GM04503 (cell line): ENCODE measurements at places on chromosomes 6 and 20.

- DNase-seq = peak; percentile 17
These were observed 146.8 kb downstream of the RPS12 start for GRCh38 chr6:132961122-132961521.

- DNase-seq = no peak
These were observed 95.0 kb downstream of the ERMARD start for GRCh38 chr6:169846286-169847056.

DNA sequence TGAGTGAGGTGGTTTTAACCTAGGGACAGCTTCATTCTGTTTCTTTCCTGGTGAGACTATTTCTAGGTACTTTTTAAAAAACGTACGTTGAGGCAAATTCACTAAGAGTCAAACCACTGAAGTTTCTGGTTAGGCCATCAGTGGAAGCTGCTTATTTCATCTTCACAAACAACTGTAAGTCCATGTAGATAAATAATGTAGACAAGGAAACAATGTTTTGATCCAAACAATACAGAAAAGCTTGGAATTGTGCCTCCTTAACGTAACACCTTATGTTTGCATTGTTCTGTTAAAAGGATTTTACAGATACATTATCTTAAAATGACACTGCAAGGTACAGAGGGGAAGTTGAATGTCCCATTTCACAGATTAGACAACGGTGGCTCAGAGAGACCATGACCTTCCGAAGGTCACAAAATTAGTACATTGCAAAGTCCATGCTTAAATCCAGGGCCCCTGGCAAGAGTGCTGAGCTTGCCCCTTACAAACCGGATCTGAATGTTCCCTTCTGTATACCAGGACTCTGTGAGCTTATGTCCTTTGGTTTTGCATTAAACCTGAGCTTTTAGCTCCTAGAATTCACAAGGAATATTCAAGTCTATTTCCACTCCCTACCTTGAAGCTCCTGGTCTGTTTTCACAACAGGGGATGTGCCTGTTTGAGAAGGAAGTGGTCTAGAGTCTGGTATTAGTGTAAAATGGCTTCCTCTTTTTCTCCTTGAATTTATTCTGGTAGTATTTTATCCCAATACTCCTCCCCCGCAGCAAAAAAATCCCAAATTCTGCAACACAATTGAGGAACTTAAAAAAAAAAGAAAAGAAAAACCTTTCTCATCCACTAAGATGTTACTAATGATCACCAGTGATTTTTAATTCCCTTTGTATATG lies 28.9 kb upstream of the ZNF217 start:
- no peak for DNase-seq

- no peak for DNase-seq
These were observed 45.6 kb upstream of the ESR1 start for GRCh38 chr6:151761851-151762250.

DNA sequence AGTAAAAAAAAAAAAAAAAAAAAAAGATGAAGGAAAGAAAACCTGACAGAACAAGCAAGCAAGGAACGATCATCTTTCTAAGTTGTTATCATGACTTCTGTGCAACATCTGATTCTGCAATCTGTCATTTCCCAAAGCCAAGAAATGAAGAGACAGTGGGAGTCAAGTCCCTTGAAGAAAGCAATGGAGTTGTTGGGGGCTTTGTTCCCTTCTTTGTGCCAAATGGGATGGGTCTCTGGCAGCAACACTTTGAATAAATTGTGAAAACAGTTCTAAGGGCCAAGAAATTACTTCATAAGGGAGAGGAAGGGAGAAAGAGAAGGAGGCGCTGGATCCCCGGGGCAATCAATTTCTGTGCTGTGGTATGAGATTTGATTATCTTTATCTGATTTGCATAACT lies 33.3 kb upstream of the RSPO3 start:
- no peak for DNase-seq

GRCh38 chr6:15131651-15132061 lies 114.2 kb upstream of the JARID2 start:
- no peak for DNase-seq

GRCh38 chr20:19497064-19497463 lies 261.0 kb upstream of the RIN2 start:
- peak; percentile 51 for DNase-seq

- no peak for DNase-seq
These were observed 41.9 kb upstream of the TNFRSF21 start for GRCh38 chr6:47351621-47352020.

GRCh38 chr6:143264986-143265764 lies 185.3 kb downstream of the ADAT2 start:
- DNase-seq = no peak

DNA sequence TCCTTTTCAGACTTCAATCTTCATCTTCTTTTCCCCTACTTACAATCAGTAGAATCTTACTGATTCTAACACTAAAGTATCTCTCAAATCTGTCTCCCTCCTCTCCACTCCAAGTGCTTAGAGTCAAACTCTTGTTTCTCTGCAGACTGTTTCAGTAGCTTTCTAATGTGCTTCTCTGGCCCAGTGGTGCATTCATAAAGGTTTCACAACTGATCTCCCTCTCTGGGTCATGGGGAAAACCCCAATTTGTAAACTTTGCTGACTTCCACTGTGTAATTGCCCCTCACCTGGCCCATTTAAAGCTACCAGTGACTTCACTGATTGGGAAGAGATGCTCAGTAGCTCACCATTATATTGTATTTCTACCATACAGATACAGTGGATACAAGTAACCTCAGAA lies 183.6 kb downstream of the FAXC start:
- DNase-seq = no peak

GRCh38 chr20:51380401-51381385 lies 161.8 kb downstream of the NFATC2 start:
- no peak for DNase-seq

DNA sequence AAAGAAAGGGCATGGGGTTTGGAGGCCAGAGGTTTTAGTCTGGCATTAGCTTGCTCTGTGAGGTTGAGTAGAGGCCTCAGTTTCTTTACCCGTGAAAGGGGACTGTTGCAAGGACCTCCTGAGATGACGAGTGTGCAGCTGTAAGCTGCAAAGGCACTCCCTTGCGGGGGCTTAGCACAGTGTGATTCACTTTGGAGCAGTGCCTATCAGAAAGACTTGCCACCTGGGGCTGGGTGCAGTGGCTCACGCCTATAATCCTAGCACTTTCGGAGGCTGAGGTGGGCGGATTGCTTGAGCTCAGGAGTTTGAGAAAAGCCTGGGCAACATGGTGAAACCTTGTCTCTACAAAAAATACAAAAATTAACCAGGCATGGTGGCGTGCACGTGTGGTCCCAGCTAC lies 7.5 kb upstream of the BAK1 start:
- no peak for DNase-seq

DNA sequence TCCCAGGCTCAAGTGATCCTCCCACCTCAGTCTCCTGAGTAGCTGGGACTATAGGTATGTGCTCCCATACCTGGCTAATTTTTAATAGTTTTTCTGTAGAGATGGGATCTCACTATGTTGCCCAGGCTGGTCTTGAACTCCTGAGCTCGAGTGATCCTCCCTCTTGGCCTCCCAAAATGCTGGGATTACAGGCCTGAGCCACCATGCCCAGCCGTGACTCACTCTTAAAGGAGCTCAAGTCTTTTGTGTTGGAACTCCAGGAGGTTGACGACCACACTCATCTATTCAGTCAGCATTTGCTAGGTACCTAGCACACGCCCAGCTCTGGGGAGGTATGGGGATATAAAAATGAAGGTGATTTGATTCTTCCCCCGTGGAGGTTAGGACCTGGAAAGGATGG lies 62.8 kb downstream of the UTRN start:
- DNase-seq = no peak
